Activated CD4-positive, alpha-beta T cell treated with anti-CD3 and anti-CD28 coated beads, Interleukin-2, amount 50 U/mL, for 1 hour (primary cell): ENCODE measurements at places on chromosomes 1 and 21.

DNA sequence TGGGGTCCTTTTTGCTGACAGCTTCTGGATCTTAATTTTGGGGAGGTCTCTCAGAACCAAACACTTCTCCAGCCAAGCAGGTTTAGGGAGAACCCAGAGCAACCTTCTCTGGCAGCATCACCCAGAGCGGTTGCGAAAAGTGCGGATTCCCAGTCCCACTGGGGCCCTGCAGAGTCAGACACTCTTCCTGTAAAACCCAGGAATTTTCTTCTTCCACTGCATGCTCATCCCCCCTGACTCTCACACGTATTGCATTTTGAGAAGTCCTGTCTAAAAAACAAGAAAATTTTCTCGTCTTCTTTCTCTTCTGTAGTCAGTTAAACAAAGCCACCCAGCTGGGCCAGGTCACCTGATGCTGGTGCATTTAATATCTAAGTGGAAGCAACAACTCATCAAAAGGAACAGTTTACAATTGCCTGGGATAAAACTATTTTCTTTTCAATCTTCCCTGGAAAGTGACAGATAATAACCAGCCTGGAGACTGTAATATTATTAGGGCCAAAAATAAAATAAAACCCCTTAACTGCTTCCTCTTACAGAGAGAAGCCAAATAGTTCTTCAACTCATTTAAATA lies 156.0 kb downstream of the IGSF21 start:
- DNase-seq, result no peak

DNA sequence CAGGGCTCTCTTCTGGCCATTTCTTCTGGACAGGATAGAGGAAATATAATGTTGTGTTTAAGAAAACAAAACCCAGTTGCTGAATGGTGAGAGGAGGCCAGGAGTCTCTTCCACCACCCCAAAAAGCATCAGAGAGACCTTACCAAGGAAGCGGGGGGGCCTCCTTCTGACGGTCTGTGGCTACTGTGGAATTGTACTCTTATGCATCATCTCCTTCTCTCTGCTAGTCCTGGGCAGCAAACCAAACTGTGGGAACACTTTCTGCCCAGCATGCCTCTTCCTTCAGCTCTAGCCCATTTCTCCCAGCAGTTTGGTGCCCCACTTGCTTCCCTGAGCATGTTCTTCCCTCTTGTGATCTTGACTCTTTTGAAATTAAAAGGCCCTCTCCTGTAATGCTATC lies 157.7 kb downstream of the HHIPL2 start:
- no peak for DNase-seq

DNA sequence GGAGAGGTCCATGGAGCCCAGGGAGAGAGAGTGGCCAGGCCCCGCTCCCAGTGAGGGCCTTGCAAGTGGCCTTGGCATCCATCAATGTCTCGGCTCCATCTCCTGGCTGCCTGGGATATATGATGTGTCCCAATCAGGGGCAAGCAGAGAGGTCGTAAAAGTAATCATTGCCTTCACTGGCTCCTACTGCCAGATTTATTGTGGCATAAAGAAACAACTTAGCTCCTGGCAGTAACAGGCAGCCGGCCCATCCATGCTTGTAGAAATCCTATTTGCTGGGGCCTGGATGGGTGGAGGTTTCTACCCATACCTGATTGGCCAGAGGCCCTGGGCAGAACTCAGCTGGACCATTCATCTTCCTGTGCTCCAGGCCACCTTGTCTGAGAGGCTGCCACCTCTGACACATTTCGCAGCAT lies 272.6 kb downstream of the MATN1 start:
- no peak for DNase-seq

DNA sequence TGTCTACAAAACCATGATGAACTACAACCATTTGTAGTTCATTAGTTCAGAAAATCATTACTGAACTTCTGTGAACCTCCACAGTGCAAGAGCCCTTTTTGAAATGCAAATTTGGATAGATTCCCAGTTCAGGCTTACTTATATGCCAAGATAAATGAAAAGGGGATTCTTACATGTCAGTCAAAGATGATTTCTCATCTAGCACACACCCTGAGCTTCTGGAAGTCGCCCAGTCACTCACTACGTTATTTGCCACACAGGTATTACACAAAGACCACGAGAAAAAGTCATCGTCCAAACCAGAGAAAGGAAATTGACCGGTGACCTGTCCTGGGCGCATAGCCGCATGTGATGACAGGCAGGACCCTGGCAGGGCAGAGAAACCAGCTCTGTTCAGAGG lies 41.8 kb downstream of the ETS2 start:
- DNase-seq, result no peak

GRCh38 chr1:61098333-61098732 lies 16.0 kb downstream of the NFIA start:
- DNase-seq, result no peak

GRCh38 chr1:201761178-201761577 lies 67.8 kb upstream of the IPO9 start:
- no peak for DNase-seq

- DNase-seq, result no peak
Measured at GRCh38 chr1:144551107-144551542, 41.6 kb upstream of the PPIAL4F start.

DNA sequence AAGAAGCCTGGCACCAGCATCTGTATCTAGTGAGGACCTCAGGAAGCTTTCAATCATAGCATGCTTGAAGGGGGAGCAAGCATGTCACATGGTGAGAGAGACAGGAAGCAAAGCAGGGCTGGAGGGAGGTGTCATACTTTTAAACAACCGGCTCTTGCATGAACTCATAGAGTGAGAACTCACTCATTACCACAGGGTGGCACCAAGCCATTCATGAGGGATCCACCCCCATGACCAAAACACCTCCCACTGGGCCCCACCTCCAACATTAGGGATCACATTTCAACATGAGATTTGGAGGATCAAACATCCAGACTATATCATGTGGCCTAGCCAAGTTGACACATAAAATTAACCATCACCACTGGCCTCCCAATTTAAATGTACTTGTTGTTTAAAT lies 125.1 kb upstream of the KCND3 start:
- DNase-seq, result no peak

- DNase-seq, result no peak
Measured at GRCh38 chr1:180135535-180135934, 19.1 kb upstream of the QSOX1 start.

DNA sequence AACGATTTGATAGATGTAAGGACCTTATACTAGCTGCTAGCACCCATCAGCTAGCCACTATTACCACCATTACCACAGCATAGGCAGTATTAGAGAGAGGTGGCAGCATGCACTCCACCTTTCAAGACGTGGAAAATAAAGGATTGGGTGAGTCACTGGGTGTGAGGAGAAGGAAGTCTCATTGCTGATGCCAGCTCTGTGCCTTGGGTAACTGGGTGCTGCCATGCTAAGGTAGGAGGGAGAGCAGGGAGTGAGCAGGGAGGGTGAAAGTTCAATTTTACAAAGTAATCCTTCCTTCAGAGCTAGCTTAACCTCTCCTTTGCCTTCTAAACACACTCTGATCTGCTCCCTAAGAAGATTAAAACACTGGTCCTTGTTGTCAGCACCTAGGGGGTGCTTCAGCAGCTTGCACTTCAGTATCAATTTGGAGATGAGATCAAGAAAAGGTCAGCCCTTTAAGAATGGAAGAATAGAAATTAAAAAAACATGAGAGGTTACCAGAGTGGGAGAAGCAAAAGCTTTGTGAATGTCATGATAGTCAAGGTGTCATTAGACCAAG lies 1.8 kb upstream of the LIN9 start:
- DNase-seq, result no peak

DNA sequence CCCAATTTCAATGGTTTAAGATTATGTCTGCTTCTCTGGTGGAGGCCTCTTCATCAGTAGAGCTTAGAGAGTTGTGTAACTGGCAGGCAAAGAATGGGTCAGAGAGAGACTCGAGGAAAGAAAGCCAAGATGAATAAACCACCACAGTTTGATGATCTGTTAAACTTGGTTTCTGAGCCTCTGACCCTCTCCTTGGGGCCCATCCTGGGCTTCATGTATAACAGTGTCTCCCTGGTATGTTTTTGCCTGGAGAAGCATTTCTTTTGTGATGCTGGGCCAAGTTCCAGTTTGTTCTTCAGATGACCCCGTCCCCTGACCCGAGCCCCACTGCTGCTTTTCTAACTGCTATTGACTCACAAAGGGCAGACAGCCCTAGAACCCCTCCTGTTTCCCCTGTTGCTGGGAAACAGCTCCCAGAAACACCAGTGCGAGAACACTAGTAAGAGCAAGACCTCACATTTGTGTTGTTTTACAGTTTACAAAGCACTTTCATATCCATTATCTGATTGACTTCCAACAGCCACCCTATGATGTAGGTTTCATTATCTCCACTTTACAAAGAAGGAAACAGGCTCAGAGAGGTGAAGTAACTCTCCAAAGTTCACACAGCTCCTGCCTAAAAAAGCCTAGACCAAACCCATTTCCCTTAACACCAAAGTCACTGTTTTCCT lies 9.0 kb downstream of the CD2 start:
- peak; percentile 51 for DNase-seq

DNA sequence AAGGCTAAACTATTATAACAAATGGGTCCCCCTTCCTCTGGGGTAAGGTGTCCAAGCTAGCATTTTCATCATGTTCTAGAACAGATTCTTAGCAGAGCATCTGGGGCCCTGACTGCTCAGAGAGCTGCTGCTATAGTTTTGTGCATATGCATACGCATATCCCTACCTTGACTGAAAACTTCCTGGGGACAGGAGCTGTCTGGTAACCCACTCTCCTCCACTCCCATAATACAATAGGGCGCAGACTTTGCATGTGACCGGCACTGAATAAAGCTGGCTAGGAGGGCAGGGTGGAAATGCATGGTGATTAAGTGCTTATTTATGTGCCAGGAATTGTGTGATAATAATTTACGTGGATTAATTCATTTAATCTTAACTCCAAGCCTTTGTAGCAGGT lies 11.6 kb downstream of the TRAF5 start:
- no peak for DNase-seq

- DNase-seq, result no peak
Measured at GRCh38 chr1:76764638-76765454, 102.4 kb upstream of the ST6GALNAC5 start.

DNA sequence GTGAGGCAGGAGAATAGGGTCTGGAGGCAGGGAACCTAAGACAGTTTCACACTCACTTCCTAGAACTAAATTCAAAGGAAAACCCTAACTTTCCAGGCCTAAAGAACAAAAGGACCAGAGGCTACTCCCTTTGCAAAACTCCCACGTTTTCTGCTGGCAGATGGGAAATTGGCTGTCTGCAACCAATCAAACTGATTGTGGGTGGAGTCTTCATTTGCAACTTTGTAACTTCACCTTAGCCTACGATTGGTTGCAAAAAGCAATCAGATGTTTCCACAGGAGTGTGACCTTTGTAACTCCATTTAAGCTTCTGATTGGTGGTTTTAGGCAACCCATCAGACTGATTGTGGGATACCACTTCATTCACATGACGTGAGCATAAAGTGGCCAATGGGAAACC lies 19.7 kb upstream of the GNG4 start:
- no peak for DNase-seq

DNA sequence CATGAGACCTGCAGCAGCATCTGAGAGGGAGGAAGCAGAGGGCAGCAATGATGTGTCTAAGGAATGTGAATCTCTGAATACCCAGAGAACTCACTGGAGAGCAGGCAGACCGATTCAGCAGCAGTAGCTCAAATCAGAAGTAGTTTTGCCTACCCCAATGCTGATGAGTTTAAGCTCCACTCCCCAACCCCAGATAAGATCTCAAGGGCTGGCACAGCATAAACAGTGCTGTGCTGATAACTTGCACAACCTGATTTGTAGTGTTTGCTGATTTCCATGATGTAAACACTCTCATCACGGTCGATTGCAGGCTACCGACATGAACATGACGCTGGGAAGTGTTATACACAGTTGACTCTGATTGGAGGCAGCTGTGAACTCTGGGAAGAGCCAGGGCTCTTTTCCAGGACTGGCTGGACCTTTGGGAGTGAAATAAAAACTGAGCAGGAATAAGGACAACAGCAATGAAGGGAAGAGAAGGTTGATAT lies 11.2 kb upstream of the HMGCS2 start:
- no peak for DNase-seq

DNA sequence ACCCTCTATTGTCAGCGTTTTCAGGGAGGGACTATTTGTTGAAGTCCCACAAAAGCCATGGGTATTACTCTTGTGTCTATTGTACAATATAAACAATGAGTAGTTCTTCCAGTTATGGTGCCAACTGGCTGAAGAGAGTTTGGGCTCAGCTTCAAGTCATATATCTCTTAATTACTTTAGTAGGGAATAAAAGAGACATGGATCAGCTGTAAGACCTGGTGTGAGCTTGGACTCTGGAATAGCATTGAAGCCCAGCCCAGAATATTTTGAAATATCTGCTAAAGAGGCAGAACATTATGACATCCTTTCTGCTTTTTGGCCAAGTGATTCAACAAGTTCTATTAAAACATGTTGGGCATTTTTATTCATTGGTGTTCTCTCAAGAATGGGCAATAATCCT lies 224.9 kb downstream of the BACH1 start:
- no peak for DNase-seq

DNA sequence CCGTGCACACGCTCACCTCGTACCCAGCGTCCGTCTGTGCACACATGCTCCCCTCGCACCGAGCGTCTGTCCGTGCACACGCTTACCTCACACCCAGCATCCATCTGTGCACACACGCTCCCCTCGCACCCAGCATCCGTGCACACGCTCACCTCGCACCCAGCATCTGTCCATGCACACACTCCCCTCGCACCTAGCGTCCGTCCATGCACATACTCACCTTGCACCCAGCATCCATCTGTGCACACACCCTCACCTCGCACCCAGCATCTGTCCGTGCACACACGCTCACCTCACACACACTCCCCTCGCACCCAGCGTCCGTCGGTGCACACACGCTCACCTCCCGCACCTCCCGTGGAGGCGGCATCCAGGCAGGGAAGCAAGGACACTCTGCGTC lies 24.4 kb upstream of the COL18A1 start:
- DNase-seq, result no peak

GRCh38 chr1:187715483-187715882 lies 886.7 kb downstream of the PLA2G4A start:
- DNase-seq, result no peak

- DNase-seq, result no peak
Measured at GRCh38 chr1:233981042-233981675, 76.7 kb downstream of the SLC35F3 start.

DNA sequence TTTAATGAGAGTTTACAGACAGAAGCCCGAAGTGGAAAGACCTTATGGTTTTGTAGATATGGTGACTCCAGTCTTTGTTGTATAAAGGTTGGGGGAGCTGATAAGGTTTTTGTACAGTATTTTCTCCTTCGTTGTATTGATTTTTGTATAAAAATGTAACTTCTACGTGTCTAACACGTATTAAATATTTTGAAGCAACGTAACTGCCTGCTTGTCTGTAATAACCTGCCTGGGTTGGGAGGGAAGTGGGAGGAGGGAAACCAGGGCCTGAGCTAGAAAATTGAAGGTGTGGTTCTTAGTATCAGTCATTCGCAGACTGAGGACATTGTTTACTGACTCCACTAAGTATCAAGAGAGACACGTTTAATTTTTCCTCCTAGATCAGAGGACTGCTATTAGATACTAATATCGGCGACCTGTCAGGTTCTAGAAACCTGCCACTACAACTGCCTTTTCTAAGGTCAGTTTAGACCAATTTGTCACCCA lies 2.2 kb downstream of the IER5 start:
- peak; percentile 21 for DNase-seq

GRCh38 chr1:46910790-46911189 lies 30.5 kb downstream of the CYP4A11 start:
- DNase-seq, result no peak
